ENCODE measurements at places on chromosomes 16 and 17. TPM values are rescaled to one million over a fixed set of nuclear protein-coding genes. Genes with fewer than 3 reads are reported as not detected.

Gene UMOD
- total RNA-seq, result not detected

Gene NT5C
- total RNA-seq, result 19.6 TPM

Gene MYLK3
- total RNA-seq, result 0.28 TPM

Gene HIC1
- 20.5 TPM for total RNA-seq

Gene FAM20A
- 22.9 TPM for total RNA-seq

Gene KRTAP2-3
- not detected for total RNA-seq

Gene CCL4
- not detected for total RNA-seq

All from smooth muscle cell of bladder (primary cell).